ENCODE measurements at places on chromosomes 1 and 21. TPM values are rescaled to one million over a fixed set of nuclear protein-coding genes. Genes with fewer than 3 reads are reported as not detected.

Gene S100A2
- total RNA-seq: 1.1 TPM

Gene SRRM1
- total RNA-seq: 18.9 TPM

Gene RAB3B
- total RNA-seq: 3.7 TPM

Gene L1TD1
- total RNA-seq: not detected

Gene FAAH
- 0.70 TPM for total RNA-seq

Gene POU3F1
- total RNA-seq: not detected

Gene DEPDC1
- 0.23 TPM for total RNA-seq
